ENCODE measurements at places on chromosomes 4 and X.

- no peak for DNase-seq
Observed at GRCh38 chr4:111676533-111676932, 468.7 kb upstream of the FAM241A start.

GRCh38 chrX:139203651-139204570, 326.6 kb upstream of the F9 start:
- no peak for DNase-seq

- DNase-seq, result no peak
Observed at GRCh38 chr4:1517592-1518411, 111.6 kb upstream of the NKX1-1 start.

DNA sequence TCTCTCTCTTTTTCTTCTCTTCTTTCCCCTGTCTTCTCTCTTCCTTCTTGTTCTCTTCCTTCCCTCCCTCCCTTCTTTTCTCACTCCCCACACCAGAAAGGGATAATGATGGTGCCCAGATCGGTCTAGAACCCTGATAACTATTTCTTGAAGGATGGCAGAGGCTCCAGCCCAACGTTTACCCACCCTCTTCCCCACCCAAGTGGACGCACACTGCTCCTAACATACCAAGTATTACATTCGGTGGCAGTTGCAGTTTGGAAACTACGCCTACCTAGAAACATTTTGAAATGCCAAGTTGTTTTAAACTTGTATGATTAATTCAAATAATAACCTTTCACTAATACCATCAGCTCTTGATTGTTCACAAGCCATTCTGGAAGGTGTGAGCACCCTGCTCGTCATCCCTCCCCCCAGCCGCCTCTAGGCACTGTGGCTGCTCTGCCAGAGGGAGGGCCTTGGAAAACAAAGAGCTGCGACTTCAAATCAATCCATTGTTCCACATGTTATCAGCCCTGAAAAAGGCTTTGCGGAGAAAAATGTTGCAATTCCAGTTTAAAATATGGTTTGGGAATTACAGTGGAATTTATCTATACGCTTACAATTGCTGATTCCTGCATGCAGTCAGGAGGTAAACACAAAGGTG, 1017.5 kb upstream of the TENM3 start:
- DNase-seq, result no peak

- no peak for DNase-seq
Observed at GRCh38 chrX:113644426-113644825, 803.8 kb upstream of the AMOT start.

GRCh38 chrX:38055170-38055847, 49.0 kb downstream of the SYTL5 start:
- DNase-seq, result no peak

- DNase-seq, result no peak
Observed at GRCh38 chr4:5357870-5358269, 306.6 kb downstream of the STK32B start.
